B cell (primary cell): ENCODE measurements at places on chromosomes 11 and 22.

DNA sequence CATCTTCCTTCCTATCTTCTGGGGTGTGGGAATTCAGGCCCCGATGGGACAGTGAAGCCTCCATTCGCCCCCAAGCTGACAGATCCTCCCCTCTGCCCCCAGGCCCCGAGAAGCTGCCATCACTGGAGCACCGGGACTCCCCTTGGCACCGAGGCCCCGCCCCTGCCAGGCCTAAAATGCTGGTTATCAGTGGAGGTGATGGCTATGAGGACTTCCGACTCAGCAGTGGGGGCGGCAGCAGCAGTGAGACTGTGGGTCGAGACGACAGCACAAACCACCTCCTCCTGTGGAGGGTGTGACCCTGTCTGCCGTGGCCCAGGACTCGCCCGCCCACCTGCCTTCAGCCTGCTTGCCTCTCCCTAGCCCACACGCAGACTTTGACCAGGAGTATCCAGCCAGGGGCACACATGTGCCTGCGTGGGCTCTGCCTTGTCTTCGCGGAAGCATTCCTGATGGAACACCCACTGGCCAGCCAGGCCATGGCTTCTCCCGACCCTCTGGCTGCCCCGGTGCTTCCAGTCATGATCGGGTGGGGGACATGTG lies 8.6 kb upstream of the RELT start:
- DNase-seq = no peak

- no peak for DNase-seq
Observed at GRCh38 chr22:17283423-17283822, 64.2 kb upstream of the ADA2 start.

GRCh38 chr11:79546351-79546750 lies 105.5 kb upstream of the TENM4 start:
- DNase-seq = no peak

- no peak for DNase-seq
Observed at GRCh38 chr11:61928606-61929005, 11.2 kb upstream of the RAB3IL1 start.

- DNase-seq = peak; percentile 17
Observed at GRCh38 chr11:84720706-84721402, 906.3 kb downstream of the DLG2 start.

DNA sequence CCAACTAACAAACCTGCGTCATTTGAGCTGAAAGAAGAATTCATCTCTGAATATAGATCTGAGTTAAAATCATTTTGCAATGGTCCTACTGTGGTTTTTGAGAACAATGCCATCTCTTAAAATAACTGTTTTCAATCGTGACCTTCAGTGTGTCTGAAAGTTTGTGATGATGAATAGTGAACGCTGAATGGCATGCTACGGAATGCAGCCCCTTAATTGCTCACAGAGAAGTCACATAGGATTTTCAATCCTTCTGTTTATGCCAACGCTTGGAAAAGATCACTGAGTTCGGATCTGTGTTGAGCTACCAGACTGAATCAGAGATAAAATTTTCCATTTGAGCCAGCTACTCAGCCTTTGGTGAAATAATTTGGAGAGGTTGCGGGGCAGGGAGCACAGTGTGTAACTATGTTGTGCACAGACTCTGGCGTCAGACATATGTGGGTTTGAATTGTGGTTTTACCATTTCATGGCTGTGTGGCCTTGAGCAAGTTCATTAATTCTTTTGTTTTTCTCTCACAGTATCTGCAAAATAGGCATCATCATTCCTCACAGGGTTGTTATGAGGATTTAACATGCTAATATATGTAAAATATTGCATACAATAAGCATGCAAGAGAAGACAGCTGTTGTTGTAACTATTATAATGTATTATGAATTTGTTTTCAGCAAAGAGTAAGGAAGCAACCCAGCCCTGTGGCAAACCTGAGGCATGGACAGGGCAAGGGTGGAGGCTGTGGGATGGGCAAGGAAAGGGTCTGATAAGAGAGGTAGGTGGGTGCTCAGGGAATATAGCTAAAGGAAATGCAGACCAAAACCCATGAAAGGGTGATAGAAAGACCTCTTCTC lies 679.9 kb downstream of the KCNA4 start:
- no peak for DNase-seq

GRCh38 chr11:124108156-124108555 lies 7.1 kb upstream of the VWA5A start:
- peak; percentile 42 for DNase-seq

DNA sequence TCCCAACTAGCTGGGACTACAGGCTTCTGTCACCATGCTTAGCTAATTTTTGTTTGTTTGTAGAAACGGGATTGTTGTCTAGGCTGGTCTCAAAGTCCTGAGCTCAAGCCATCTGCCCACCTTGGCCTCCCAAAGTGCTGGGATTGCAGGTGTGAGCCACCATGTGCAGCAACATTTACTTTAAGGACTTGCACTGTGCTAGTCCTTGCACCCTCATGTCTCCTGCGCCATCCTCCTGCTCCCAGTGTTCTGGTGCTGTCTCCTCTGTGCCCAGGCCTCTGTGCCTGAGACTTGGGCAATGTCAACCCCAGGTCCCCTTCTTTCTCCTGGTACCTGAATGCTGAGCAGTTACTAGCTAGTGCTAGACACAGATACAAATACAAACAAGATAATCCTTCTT lies 26.7 kb downstream of the WEE1 start:
- no peak for DNase-seq

DNA sequence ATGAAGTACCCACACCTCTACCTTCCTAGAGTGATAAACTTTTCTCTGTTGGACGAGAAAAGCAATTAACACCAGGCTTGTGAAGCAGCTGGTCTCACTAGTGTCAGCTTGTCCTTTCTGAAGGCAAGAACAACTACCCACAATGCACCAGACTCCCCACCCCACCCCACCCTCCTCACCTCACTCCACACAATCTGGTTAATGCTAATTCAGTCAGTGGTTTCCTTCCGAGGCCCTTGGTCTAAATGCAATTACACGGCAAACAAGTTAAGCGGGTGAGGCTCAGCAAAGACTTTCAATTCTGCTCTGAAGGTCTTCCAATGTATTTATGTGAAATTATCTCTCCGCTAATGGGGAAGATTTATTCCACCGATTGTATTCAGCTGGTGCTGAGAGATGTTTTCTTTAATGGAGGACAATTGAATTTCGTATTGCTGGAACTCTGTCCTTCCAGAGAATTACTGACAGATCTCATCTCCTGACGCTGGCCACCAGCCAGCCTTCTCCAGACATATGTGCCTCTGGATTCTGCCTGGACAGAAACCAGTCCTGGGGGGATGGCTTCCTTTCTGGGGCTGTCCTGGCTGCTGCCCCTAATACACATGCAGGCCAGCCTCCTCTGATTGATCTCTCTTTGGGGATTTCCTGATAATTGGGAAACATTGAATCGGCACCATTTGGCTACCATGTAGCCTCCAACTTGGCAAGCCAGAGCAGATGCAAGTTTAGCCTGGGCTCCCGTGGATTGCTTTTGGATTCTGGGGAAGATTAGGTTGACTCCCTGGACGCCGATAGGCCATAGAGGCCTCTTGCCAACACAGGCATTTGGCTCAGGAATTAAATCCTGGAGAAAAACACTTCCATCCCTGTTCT lies 165.8 kb upstream of the NARS2 start:
- no peak for DNase-seq

DNA sequence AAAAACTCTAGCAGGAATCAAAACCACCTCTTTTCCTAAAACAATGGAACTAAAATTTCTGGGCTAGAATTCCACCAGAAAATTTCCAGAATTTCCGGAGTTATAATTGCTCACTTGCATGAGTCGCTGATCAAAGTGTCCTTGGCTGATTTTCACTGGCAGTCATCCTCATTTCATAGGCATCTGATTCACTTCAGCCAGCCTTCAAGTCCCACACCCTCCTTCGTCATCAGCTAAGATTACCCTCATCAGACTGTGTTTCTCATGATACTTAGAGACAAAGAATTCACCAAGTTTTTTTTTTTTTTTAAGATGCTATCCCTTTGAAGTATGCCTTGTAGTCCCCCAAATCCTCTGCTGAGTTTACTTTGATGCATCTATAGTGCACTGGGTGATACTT lies 71.5 kb upstream of the RAB38 start:
- DNase-seq = no peak

GRCh38 chr11:70568814-70569617 lies 170.7 kb downstream of the CTTN start:
- DNase-seq = no peak

DNA sequence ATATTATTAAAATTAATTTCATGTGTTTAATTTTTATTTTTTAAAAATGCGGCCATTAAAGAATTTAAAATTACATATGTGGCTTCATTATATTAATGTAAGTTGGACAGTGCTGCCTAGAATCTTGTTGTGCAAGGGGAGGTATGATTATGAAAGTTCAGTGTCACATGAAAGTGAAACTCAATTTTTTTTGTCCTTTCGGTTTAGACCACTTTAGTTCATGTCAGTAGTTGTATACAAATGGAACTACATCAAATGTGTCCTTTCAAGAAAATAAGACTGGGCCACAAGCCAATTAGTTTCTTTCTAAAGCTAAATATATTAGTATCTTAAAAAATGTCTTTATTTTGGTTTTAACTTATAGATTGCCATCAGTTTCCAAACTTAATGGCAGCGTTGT lies 35.7 kb downstream of the TBCEL start:
- DNase-seq = no peak

DNA sequence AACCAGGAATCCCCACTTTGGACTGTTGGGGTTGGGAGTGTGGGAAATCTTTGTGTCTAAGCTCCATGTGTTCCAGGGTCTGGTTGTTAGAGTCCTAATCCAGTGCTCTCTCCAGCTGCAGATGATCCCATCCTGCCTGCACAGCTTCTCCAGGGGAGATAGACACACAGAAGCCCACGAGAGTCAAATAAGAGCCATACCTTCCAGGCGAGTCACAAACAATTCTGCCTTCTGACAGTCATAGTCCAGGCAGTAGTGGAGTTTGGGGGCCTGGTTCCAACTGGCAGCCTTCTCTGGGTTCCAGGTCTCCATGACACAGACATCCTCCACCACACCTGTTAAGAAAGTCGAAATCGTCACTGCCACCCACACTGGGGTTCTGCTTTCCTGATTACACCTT lies 32.1 kb downstream of the SYT13 start:
- DNase-seq = no peak

GRCh38 chr11:120579611-120580031 lies 68.1 kb downstream of the GRIK4 start:
- DNase-seq = no peak

GRCh38 chr22:39943337-39943736 lies 16.9 kb upstream of the TMA7B start:
- no peak for DNase-seq

GRCh38 chr11:94379613-94380012 lies 21.6 kb downstream of the GPR83 start:
- no peak for DNase-seq
